ENCODE measurements at places on chromosomes 5 and 9.

GRCh38 chr9:7226007-7226640, 468.4 kb downstream of the KDM4C start:
- DNase-seq: no peak

DNA sequence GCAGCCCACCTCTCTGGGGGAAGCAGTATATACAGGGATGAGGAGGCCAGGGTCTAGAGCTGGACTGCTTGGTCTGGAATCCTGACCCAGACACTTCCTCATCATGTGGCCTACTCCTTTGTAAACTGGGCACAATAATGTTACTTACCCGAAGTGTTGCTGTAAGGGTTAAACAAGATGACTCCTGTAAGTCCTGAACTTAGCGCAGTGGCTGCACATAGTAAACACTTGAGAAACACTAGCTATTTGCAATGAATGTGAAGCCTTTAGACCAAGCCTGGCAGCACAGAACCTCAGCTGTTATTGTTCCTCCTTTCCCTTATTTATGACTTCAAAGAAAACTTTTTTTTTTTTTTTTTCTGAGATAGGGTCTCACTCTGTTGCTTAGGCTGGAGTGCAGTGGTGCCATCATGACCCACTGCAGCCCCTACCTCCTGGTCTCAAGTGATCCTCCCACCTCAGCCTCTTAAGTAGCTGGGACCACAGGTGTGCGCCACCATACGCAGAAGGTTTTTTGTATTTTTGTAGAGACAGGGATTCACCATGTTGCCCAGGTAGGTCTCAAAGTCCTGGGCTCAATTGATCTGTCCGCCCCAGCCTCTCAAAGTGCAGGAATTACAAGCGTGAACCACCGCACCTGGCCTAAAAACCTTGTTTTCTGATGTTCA, 96.2 kb upstream of the IL6ST start:
- no peak for DNase-seq

DNA sequence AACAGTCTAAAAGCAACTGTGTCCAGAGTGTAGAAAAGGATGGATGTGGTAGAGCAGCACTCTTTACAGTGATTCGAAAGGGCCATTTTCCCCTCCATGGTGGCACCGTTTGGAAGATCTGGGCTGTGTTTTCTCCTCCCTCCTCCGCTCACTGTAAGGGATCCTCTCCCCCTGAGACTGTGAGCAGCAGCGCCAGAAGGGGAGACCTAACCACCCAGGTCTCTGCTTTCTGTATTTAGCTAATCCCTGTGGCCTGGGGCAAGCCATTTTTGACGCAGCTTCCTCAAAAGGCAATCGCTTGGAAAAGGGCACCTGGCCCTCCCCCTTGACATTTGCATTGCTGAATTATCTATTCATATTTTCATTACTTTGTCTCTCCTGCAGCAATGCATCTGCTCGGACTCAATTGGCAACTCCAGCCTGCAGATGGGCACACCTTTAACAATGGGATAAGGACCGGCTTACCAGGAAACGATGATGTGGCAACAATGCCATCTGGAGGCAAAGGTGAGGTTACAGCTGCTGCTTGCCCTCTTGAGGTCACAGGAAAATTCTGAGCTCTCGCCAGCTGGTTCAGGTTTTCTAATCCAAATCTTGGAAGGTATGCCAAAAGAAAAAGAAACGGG, 244.3 kb upstream of the WWC1 start:
- no peak for DNase-seq

GRCh38 chr5:98796197-98796972, 22.9 kb downstream of the RGMB start:
- DNase-seq: peak; percentile 58

- DNase-seq: no peak
Observed at GRCh38 chr5:154086641-154087040, 47.9 kb downstream of the MFAP3 start.

DNA sequence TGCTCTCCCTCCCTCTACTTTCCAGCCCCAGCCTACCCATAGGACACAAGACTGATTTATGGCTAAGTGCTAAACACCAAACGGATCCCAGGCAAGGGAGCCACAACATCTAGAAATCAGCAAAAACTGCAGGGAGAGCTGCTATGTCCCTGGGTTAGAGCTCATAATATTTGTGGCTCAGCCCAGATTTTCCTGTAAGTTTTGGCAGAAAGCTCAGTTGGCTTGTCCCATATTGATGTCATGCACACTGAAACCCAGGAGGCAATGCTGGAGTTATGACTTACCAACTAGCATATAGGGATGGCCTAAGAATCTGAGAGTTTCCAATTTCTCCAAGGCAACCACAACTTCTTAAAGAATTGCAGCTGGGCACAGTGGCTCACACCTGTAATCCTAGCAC, 44.7 kb upstream of the MYOT start:
- DNase-seq: no peak

DNA sequence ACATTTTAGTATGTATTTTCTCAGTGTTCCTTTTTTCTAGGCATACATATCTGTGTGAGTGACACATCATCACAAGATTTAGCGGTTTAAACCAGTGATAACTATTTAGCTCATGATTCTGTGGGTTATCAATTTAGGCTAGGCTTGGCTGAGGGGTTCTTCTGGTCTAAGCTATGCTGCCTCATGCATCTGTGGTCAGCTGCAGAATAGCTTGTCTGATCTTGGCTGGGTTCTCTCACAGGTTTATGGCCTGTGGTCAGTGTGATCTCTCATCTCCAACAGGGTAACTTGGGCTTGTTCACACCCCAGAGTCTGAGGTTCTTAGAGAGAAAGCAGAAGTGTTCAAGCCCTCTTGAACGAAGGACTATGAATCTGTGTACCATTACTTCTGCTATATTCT, 363.3 kb downstream of the KDM4C start:
- peak; percentile 5 for DNase-seq

DNA sequence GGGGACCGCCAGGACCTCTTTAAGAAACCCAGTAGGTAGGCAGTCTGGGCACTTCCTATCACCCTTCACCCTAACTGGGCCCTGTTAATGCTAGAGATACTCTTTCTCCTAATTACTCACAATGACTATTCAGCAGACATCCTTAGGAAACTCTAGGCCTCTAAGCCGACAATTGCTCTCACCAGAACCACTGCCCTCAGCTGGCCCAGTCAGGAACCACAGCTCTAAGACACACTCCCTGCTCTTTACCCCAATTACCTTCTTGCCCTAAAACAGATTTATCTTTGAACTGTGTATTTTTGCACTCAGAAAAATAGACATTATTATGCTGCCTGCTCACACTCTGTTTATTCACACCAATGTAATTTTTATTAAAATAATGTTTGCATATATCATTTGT, 432.6 kb upstream of the SLC30A5 start:
- no peak for DNase-seq

- no peak for DNase-seq
Observed at GRCh38 chr9:17519761-17520160, 59.1 kb upstream of the SH3GL2 start.

GRCh38 chr5:89595056-89595455, 712.1 kb upstream of the MEF2C start:
- no peak for DNase-seq

- no peak for DNase-seq
Observed at GRCh38 chr5:101531026-101531425, 627.9 kb upstream of the ST8SIA4 start.

DNA sequence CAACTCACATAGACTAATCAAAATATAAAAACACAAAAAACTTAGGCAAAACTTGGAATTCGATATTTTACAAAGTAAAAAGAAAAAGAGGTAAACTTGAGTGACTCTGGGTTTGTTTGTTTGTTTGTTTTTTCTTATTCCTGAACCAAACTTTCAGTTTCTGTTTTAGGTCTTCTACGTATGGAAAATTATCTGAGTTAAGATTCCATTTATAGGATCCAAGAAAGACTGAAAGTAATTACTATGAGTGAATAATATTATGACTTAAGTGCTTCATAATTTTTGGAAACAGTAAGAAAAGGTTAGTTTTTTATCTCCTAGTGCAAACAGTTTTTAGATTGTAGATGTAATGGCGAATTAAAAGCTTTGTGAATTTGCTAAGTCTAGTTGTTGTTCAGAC, 13.2 kb downstream of the ST8SIA4 start:
- no peak for DNase-seq

DNA sequence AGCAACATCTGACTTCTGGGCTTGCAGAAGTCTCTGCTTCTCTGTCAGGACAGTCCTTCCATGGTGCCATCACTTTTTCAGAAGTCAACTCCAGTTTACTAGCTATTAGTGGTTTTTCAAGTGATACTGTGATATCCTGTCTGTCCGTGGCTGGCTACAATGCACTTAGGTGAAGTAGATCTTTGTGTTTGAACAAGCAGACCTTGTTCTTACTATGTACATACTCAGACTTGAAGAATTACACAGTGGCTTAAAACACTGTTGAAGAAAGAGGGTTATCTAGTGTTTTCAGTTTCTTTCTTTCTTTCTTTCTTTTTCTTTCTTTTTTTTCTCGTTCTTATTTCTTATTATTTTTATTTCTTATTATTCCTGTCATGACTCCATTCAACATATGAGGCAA, 228.7 kb downstream of the NTRK2 start:
- no peak for DNase-seq

DNA sequence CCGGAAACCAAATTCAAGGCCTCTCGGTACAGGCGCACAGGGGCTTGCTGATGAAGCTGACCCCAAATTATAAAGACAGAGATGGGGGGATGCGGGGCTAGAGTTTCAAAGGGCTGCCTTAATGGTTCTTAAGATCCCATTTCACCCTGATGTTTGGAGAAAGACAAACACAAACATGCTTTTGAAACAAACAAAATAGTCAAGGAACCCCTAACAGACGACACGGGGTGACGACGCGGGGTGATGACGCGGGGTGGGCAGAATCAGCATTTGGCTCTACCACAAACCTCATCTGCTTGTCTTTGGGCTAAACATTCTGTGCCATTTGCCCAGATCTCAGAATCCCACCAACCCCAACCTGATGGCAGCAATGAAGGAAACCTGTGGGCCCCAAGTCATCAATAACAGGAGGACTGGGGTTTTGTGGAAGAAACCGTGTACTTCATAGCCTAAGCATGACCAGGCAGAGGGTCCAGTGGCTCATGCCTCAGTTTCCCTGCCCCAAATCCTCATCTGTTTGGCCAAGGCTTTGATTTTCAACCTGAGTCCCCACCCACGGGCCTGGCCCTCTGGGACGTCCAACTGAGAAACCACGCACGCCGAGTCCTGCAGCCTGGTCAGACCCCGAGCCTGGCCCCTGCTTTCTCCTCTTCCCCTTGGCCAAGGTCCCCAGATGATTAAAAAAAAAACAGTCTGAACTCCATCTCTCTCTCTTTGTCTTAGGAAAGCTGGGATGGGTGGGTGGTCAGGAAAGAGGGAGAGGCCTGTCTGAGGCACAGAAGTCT, 148.5 kb downstream of the COL23A1 start:
- no peak for DNase-seq

GRCh38 chr9:16921855-16922254, 51.4 kb upstream of the BNC2 start:
- no peak for DNase-seq

DNA sequence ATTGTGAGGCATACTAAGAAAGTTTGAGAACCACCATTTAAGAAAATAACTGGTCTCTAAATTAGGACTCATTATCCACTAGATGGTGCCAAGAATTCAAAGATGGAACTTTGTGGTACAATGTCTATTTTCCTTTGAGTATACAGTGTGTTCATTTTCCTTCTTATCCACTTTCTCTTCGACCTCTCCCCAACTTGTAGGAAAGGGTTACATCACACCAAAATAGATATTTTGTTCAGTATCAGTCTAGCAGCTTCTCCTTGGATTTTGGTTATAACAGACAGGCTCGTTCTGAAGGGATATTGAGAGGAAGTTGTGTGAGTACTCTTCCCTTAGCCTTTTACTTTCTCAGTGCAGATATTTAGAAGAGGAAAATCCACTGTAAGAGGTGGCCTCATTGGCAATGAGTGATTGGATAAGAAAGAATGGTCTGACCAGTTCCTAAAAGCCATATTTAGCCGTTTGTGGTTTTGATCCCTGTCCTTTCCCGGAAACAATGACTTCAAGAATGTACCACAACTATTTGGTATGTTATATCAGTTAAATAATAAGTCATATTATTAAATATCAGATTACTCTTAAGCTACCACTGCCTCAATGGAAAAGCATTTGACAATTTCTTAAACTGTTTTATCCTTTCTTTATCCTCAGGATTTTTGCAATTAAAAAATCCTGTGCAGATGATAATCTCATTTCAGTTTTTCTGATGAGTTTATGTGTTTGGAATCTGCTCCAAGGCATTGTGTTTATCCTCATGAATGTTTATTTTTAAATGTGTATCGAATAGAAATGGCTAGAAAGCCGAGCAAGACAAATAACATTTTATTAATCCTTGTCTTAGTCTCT, 69.0 kb upstream of the GRAMD2B start:
- DNase-seq: peak; percentile 40

DNA sequence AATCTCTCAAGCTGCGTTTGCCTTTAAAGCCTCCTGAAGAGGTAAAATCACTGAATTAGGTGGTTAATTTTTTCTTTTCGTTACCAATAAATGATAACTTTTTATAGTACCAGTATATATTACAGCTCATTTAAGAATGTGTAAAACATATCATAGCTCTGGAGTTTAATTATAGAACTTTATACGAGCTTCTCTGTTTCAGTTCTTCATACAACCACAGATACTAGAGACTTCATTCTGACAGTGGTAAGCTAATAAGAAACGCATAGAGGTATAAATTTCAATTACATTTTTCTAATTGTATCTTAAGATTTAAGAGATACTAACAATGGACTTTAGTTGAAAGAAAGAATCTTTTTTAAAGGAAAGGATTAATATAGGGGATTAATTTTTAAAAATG, 73.9 kb downstream of the PBX3 start:
- no peak for DNase-seq

DNA sequence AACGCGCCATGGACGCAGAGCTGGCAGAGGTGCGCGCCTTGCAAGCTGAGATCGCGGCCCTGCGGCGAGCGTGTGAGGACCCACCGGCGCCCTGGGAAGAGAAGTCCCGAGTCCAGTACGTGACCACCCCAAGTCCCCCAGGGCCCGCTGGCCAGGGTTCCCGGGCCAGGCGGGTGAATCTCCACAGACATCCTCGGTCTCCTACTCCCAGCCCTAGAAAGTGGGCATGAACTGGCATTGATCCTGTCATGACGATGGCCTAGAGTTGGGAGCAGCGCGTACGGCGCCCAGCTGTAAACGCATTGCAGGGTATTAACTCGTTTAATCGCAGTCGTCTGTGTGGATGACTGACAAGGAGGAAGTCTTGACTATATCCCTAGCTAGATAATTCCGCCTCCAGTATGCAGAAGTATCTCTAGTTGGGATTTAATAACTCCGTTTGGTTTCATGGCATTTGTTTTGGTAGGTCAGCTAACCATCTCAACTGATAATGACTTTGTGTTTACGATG, 293 bp downstream of the CENPP start:
- DNase-seq: no peak

DNA sequence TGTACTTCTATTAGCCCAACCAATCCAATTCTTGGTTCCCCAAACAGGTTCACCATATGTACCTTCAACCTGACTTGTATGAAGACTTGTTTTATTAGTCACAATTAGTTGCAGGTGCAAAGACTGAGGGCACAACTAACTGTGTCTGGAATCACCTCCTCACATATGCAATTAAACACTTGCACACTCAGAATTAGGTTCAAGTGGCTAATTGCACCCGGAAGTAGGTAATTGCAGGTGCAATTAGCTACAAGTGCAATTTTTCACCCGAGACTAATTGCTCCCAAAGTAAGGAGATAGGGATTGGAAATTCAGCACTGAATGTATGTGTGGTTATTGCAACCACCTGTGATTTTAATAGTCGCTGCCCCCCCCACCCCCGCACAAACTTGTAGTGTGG, 338.9 kb downstream of the ZSWIM6 start:
- DNase-seq: no peak

GRCh38 chr5:88661806-88662207, 221.2 kb downstream of the MEF2C start:
- no peak for DNase-seq
